GM12892 (cell line): ENCODE measurements at places on chromosomes 2 and 18.
A peak's percentile ranks its signal among the peaks of the same experiment; 100 is the strongest.

DNA sequence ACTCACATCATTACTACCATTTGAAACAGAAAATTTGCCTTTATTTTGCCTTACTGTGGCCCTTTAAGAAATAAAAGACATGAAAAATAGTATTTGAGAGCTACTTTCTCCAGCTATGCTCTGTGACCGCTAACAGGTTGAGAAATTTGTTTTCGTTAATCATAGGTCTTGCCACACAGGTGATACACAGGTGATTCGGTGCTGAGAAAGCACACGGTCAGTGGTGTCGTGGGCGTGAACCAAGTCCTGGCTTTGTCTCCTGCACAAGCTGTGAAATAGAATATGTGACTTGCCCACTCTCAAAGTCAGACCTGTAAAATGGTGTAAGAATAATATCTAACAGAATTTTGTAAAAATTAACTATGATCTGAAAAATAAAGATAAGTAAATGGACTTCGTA lies 155.3 kb upstream of the SLC39A10 start:
- DNase-seq = no peak

GRCh38 chr18:75206452-75207309 lies 2.3 kb downstream of the PTGR3 start:
- no peak for DNase-seq

- no peak for DNase-seq
These were observed 59.5 kb upstream of the ID2 start for GRCh38 chr2:8622199-8622911.

- no peak for DNase-seq
These were observed 46.1 kb upstream of the FRZB start for GRCh38 chr2:182912518-182912915.

GRCh38 chr2:109085912-109086742 lies 42.9 kb upstream of the SH3RF3 start:
- no peak for DNase-seq

- no peak for DNase-seq
These were observed 684.4 kb downstream of the IRS1 start for GRCh38 chr2:226115102-226115831.

DNA sequence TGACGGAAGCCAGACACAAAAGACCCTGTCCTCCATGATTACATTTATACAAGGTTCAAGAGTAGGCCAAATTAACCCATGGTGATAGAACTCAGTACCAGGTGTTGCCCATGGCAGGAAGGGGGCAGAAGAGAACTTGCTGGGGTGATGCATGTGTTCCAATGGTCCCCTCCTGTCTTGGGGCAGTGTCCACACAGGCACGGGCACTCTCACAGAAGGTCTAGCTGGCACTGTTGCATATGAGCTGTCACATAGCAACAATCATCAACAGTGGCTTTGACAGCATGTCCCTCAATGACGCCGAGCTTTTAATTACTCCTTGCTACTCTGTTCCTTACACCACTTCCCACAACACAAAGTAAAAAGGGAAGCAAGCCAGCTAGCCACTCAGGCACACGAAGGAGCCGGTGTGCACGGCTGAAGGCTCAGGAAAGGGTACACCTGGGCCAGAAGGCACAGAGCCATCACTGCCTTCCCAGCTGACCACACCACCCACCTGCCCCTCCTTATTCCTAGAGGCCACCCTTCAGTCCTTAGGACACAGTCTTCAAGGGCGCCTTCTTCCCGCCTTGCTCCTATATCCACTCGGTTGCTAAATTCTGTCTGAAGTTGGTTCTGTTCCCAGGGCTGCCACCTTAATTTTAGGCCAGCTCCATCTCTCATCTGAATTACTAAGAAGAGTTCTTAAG lies 28.9 kb downstream of the RPL31 start:
- no peak for DNase-seq

DNA sequence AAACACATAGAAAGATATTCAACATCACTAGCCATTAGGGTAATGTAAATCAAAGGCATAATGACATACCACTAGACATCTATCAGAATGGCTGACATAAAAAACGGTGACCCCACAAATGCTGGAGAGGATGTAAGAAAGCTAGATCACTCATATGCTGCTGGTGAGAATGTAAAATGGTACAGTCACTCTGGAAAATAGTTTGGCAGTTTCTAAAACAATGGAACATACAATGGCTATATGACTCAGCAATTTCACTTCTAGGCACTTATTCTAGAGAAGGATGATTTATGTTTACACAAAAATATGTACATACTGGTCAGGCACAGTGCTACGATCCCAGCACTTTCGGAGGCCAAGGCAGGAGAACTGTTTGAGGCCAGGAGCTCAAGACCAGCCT lies 87.3 kb downstream of the COLEC12 start:
- no peak for DNase-seq

DNA sequence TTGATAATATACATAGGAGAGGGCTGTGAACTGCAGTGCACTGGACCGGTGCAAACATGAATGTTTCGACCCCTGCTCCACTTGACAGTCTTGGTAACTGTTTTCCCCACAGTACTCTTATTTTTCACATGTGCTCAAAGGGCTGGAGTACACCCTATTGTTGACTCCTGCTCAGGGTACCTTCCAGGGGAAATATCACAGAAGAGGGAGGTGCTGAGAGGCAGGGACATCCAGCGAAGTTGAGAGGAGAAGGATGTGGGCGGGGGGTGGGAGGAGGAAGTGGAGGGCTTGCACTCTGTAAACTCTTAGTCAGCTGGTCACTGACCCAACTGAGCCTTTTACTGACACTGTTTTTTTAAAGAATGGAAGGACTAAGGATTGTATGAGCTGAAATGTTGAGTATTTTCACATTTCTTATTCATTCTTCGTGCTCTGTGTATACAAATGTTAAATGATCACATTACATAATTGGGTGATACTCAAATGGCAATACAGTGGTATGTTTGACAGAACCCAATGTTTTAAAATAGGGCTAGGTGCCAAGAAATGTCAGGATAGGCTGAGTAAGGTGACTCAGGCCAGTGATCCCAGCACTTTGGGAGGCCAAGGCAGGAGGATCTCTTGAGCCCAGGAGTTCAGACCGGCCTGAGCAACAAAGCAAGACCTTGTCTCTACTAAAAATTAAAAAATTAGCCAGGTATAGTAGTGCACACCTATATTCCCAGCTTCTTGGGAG lies 10.0 kb downstream of the INPP4A start:
- no peak for DNase-seq

DNA sequence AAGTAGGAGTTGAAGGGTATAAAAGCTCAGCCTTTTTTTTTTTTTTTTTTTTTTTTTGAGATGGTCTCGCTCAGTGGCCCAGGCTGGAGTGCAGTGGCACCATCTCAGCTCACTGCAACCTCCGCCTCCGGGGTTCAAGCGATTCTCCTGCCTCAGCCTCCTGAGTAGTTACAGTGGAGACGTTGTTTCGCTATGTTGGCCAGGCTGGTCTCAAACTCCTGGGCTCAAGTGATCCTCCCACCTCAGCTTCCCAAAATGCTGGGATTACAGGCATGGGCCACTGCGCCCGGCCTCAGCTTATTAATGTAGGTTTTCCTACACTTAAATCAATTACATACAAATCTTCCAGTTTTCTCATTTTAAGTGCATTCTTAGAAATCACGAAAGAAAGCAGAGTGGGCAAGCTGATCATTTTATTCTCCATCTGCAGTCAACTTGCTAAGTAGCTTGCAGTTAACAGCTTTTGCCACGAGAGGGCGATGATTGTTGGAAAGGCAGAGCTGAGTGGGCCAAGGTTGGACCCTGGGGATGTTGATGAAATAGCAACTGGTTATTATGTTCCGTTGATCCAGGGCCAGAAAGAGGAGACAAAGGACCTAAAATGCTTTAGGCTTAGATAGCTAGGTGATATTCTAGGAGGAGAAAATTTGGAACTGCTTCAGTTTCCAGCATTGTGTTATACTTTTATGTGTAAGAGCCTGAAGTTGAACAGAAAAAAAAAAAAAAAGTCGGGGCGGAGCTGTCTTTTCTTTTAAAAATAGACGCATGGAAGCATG lies 234.4 kb upstream of the EPAS1 start:
- peak; percentile 19 for DNase-seq
